ENCODE measurements at places on chromosomes 6 and 20.

DNA sequence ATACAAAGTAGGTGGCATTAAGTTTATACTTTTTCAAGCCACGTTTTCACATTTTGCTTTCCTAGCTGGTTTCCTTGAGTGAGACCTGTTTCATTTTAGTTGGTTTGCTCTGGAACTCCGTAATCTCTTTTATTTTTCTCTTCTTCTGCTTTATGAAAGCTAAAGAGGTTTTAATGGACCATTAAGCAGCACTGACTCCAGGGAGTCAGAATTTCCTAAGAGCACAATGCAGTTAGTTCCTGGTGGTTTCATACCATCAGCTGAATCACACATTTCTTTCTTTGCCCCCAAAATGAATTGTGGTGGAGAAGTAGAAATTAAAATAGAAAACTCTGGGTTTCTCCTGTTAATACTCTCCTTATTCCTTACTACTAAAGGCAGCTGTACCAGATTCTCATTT is 3.4 kb downstream of the OPN5 start:
- no peak for DNase-seq

DNA sequence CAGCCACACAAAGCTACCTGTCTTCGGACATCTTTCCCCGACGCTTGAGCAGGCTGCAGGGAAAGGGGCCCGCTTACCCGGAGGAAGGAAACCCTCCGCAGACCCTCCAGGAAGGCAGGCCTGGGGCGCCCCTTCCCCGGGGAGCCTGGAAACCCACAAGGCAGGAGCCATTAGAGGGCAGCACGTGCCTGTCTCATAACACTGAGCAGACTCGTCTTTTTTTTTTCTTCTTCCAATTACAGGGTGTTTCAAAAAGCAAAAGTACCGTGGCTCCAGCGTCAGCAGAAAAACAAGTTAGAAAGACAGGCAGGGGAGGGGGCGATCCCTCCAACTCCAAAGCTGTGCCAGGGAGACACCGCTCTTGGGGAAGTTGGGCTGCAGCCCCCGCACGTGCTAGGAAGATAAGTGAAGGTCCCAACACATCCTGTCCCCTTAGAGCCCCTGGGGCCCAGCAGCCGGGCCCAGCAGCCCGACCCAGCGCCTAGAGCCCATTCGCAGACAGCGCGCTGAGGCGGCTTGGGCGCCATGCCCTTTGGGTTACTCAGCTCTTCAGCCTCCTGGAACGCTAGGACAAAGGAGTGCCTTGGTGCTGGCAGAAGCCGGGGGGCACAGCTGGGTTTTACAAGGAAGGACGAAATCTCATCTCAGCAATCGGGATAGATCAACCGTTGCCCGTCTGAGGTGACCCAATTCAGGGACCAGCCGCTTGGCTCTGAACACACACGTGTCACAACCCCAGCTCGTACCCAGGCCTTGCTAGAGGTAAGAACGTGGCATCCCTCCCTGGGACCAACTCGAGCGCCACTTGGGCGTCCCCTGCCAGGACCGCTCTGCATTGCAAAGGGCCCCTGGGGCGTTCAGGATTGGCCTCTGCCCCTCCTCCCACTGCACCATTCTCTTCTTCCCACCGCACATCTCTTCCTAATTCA is 136.3 kb downstream of the LY86 start:
- peak; percentile 79 for DNase-seq

GRCh38 chr6:131696956-131697355 is 4.2 kb downstream of the OR2A4 start:
- no peak for DNase-seq

- DNase-seq = no peak
Measured at GRCh38 chr6:5090603-5091002, 5.5 kb downstream of the PPP1R3G start.

DNA sequence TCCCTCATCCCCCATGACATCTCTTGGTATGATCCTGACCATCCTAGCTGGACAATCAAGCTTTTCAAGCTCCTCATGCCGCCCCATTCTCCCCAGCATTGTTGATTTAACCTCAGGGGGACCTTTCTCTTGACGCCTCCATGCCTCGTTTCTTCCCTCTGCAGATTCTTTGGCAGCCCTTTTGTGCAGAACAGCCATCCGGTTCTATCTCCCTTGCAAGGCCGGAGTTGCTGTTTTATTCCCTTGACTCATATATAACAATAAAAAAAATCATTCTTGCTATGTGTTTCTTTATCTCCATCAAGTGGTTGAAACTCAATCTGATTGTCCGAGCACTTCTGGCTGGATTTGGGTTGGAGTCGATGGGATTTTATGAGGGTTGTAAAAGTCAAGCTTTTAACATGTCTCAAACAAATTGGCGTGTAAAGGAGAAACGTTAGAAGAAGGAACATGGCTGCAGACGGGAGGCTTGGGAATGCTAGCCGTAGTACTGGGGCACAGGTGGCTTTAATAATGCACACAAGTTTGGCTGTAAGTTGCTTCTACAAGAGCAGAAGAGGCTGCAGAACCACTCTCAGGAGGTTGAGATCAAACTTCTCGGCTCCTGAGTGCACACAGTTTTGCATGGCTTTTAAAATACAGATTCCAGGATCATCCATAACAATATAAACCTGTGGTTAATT is 3.9 kb upstream of the SULF2 start:
- DNase-seq = no peak

DNA sequence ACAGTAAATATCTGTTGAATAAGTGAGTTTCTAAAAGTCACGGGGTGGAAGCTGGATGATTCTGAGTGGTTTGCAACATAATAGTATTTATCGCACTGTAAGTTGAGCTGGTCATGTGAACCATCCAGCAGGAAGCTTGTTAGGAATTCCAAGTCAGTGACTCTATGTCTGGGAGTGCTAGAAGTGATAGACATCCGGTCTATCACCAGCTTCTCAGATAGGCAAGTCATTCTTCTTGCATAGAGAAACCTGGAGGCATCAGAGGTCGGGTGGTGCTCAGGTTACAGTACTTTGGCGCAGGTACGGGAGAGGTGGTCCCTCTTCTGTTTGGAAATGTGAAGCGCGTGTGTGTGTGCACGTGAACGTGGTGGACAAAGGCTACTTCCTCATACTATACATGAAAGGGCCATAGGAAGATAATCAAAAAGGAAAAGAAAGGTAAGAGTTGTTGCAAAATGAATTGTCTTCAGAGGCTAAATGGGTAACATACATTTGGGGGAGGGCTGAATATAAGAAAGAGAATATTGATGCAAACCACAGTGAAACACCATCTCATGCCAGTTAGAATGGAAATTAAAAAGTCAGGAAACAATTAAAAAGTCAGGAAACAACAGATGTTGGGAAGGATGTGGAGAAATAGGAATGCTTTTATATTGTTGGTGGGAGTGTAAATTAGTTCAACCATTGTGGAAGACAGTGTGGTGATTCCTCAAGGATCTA is 299.3 kb upstream of the ZFP64 start:
- no peak for DNase-seq

- peak; percentile 72 for DNase-seq
Measured at GRCh38 chr20:3749689-3750531, 17.4 kb downstream of the HSPA12B start.

DNA sequence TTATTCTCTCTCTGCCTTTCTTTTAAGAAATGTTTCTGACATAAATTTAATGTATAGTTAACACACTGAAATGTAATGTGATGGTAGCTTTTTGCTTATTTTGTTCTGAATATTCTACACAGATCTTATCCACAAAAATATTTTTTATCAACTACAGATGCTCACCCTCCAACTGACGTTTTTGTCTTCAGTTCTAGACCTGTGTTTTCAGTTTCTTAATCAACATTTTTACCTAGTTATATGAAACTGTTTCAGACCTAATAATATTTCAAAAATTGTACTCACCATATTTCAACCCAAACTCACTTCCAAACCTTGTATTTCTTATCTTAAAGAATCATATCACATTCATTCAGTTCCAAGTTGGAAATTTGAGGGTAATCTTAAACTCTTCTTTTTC is 452.8 kb downstream of the RFPL4B start:
- DNase-seq = no peak

- no peak for DNase-seq
Measured at GRCh38 chr6:117548797-117549301, 53.5 kb downstream of the GOPC start.

DNA sequence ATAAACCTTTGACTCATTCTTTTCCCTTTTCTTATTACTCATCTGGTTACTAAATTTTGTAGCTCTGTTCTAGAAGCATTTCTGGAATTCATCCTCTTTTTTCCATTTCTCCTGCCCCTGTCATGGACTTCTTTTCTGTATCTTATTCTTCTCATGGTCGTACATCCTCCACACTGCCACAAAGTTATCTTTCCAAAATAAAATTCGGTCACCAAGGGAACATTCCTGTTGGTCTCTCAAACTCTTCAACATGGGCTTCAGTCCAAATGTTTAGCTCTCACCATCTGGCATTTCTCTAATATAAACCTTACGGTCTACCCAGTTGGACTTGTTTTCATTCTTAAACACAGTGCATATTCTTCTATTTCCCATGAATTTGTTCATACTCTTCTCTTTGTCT is 428.8 kb upstream of the ID4 start:
- no peak for DNase-seq
